ENCODE measurements at places on chromosomes 6 and 20.

- DNase-seq, result no peak
Measured at GRCh38 chr6:146913842-146914488, 290.3 kb upstream of the STXBP5 start.

DNA sequence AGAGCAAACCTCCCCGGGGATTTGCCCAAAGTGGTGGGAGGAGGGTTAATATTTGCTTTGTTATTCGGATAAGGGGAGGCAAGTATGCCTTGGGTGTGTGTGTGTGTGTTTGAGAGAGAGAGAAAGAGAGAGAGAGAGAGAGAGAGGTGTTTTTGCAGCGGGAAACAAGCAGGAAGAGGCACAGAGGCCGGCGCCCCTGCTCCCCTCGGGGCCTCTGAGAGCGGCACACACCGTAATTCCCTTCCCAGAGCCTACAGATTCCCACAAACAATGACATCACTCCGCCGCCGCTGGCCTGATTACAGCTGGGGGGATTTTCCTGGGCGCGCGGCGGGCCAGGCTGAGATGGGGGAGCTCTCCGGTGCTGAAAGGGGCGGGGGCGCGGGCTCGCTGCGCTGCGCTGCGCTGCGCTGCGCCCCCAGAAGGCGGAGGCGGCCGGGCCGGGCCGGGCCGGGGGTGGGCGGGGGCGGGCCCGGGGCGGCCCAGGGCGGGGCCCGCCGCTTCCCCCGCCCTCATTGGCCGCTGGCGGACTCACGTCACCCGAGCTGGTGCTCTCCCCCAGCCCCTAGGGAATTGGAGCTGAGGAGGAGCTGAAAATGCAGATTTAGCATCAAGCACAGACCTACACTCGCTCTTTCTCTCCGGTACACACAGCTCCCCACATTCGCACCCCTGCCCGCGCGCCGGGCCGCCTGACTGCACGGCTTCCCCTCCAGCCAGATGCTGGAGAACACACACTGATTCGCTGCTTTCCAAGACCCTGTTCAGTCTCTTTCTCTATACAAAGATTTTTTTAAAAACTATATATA, at the start of gene PCSK2:
Gene PCSK2, plus strand, starts transcription at position 631 of the 809 bp plus-strand sequence. CDS start 266 bp downstream, outside the sequence.
- DNase-seq, result peak; percentile 100

DNA sequence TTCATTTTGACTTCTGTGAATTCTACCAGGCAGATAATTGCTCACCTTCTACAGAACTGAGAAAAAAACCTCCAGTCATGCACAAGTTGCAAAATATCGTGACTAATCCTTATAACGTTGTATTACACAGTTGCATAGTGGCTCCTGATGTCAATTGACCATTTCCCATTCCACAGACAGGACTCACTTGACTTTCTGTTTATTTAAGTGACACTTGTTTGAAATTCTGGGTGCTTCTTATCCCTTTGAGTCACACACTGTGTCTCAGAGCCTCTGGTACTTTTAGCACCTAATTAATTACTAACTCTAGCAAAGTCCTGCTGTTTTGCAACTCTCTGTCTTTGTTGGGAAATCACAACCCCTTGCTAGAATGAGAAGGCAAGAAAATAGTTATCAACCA, 16.2 kb upstream of the RSPO3 start:
- no peak for DNase-seq

GRCh38 chr6:101878554-101879276, 485.2 kb downstream of the GRIK2 start:
- no peak for DNase-seq

DNA sequence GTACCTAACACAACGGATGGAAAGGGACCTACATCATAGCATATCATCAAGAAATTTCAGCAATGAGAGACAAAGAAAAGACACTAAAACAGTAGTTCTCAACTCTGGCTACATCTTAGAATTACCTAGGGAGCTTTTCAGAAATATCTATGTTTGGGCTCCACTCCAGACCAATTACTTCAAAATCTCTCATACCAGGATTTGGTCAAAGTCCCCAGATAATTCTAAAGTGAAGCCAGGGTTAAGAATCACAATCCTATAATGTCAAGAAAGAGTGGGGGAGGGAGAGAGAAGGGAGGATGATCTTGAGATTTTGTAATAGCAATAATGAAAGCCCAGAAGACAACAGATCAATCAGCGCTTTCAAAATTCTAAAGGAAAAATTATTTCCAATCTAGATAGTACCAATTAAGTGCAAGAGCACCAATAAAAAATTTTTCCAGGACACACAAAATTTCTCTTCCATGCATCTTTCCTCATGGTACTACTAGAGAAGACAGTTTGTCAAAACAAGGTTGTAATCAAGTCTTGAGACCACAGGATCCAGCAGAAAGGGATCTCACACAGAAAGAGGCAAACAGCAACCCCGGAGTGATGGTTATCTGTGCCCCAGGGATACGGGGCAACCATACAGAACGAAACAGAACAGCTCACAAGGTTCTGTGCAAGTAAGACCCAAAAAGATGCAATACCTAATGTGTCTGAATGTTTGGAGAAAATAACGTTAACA, 152.9 kb upstream of the DST start:
- DNase-seq, result peak; percentile 56

DNA sequence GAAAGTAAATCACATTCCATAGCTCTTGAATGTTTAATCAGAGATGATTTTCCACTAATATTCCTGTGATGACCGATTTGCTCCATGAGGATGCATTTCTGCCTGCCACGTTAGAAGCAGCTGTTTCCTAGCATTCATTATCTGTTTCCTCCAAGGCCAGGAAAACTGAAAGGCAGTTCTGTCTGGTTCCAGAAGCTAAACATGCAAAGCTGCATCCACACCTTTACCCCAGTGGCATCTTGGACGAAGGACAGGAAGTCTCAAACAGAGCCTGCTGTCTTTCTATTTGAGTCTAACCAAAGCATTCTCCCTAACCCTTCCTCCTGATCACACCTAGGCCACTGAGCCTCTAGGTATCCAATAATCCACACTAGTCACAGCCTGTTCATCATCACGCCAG, 27.6 kb downstream of the CNKSR3 start:
- DNase-seq, result peak; percentile 27

DNA sequence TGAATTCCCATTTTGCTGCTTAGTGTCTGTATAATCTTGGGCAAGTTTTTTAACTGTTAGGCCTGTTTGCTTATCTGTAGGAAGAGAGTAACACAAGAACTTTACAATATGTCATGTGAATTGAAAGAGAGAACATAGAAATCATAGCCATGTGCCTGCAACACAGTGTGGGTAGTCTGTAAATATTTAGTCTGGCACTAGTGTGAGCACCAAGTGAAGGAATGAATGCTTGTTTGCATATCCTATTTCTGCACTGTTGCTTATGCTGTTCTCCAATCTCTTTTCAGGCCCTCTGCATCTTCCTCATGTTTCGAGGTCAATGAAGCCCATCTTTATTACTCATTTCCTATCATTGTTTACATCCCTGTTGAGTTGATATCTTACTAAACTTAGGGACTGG, 49.2 kb downstream of the CBFA2T2 start:
- DNase-seq, result peak; percentile 23

DNA sequence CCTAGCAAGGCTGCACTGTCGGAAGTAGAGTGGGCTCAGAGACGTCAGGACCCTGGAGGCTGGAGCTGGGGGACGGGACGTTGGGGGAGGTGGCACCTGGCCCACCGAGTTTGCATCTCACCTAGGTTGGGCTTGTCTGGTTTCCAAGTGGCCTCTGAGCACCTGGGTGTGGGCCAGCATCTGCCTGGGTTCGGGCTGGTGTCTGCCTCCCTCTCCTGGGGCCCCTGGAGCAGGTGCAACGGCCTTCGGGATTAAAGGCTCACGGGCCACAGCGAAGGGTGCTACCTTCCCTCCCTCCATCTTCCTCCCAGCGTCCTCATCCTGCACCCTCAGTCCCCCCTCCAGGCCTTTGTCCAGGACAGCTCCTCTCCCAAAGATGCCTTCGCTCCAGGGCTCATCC, 6.0 kb downstream of the HRH3 start:
- DNase-seq, result no peak

DNA sequence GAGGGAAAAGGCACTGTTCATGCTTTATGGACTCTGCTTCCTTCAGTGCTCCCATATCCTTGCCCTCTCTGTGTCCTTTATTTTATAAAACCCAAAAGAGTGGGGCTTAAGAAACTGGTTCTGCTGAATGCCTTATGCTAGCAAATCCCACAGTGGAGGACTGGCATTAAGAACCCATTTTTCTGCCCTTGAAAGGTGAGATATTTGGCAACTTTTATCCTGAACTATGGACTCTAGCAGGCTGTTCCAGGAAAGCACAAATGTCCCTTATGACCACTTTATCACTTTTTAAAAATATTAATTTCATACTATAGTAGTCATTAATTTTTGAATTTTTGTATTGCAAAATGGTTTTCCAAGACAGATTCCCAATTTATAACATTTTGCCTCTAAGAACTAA, 93.3 kb downstream of the ADAT2 start:
- DNase-seq, result no peak

GRCh38 chr20:2244993-2245392, 50.8 kb upstream of the TGM3 start:
- peak; percentile 12 for DNase-seq

- no peak for DNase-seq
Measured at GRCh38 chr20:62025394-62025793, 40.3 kb downstream of the TAF4 start.

- no peak for DNase-seq
Measured at GRCh38 chr6:148550569-148550968, 196.3 kb upstream of the UST start.

GRCh38 chr6:36599791-36600209, 5.6 kb downstream of the SRSF3 start:
- DNase-seq, result no peak

DNA sequence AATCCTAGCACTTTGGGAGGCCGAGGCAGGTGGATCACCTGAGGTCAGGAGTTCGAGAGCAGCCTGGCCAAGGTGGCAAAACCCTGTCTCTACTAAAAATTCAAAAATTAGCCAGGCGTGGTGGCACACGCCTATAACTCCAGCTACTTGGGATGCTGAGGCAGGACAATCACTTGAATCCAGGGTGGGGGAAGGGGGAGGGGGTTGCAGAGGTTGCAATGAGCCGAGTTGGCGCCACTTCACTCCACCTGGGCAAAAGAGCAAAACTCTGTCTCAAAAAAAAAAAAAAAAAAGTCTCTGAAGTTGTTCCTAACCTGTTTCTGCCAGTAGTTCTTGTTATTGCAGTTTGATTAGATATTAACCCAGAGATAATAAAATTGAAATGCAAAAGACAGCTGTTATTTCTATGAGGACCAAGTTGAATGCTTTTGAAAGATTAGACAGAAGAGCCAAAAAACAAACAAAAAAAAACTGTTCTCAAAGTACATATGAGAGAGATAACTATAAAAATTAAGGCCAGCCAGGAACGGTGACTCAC, 22.6 kb downstream of the PIGU start:
- DNase-seq, result no peak

- DNase-seq, result no peak
Measured at GRCh38 chr6:41653691-41654090, 15.4 kb downstream of the MDFI start.

- DNase-seq, result no peak
Measured at GRCh38 chr20:61588411-61589385, 336.6 kb downstream of the CDH4 start.

Measured in NCI-H69 (cell line).